NCI-H187 (cell line): ENCODE measurements at places on chromosomes 2 and 18.

- no peak for DNase-seq
These were observed 23.3 kb upstream of the IL1RN start for GRCh38 chr2:113104054-113104611.

DNA sequence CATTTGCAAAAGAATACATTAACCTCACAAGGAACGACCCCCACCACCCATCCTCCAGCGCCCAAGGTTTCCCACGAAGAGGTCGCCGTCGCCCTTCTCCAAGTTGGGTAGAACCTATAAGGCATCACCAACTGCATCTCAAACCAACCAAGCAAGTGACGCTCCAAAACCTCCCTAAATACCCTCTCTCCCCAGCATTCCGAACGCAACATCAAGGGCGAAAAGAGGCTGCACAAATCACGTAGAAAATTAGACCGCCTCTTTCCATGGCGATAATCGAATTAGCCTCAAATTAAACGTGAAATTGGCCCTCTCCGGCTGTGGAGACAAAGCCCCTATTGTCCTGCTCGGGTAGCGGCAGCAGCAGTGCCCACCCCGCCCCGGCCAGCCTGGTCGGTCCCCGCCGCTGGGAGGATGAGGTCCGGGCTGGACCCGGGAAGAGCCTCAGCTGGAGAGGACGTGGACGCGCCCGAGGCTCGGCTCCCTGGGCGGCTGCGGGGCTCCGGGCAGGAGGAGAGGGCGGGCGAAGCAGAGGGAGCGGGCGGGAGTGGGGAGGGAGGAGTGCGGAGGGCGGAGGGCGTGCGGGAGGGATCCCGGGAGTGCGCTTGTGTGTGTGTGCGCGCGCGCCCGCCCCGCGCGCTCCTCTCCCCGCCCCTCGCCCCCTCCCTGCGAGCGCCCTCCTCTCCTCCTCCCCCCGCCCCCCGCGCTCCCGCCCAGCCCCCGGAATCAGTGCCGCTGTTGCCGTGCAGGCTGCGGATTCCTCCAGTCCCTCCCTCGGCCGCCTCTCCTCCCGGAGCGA lies at the start of gene SPTBN1:
Gene SPTBN1 (plus strand): TSS at position 765 of the 799 bp plus-strand sequence. CDS start 70,092 bp downstream, outside the sequence.
- DNase-seq: no peak

DNA sequence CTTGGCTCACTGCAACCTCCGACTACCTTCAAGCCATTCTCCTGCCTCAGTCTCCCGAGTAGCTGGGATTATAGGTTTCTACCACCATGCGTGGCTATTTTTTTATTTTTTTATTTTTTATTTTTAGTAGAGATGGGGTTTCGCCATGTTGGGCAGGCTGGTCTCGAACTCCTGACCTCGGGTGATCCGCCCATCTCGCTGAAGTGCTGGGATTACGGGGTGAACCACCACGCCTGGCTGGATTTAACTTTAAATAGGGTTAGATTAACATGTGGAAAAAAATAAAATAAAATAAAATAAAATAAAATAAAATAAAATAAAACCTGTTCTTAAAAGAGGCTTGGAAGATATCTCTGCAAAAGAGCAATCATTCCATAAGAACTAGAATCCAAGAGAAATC lies 170.9 kb downstream of the XIRP2 start:
- DNase-seq: no peak

GRCh38 chr2:101873543-101873942 lies 118.2 kb upstream of the IL1R2 start:
- no peak for DNase-seq

DNA sequence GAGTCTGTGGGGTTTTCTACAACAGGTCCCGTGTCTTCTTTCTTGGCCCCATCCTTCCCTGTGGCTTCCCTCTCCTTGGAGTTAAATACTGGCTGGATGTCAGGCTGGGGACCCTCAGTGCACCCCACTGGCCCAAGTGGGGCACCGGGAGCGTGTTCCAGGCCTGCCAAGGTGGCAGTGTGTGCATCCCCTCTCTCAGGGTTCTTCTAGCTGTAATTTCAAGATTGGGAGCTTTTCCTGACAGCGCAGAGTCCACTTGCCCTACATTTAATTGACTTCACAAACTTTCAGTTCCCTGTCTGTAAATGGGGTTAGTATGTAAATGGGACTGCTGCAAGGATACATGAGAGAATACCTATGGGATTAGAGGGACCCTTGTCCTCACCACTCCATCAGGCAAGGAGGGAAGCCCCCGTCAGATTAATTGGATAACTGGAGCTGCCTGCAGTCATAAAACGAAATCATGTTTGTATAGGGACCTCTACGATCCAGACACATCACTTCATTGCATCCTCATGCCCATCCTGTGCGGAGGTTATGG lies 66.6 kb downstream of the IL1R2 start:
- DNase-seq: no peak

DNA sequence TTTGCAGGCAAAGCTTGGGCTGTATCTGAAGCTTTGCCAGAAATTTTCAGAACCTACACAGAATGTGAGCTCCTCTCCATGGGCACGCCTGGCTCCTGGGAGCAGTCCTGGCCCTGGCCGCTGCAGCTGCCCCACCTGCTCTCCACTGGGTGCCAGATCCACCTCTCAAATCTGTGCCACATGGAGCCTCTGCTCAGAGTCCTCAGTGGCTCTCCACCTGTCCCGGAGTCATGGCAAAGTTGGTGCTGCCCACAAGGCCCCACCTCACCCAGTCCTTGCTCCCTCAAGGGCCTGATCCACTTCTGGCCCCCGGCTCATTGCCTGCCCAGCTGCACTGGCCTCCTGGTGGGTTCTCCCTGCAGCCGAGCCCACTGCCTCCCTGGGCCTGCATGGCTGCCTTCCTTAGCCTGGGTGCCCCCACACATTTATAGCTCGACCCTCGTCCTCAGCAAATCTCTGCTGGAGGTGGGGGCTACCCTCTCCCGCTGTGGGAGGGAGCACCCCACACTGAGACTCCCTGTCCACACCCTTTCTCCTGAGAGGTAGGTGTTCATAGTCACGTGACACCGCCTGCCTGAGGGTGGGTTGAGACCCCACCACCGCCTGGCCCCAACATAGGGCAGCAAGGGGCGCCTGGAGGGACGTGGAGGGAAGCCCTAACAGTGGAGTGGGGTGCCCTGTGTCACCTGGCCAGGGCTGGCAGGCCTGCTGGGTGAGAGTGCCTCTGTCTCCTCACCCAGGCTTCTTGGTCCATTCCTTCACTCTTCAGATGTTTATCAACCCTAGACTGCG lies 224.1 kb downstream of the SH3RF3 start:
- DNase-seq: no peak

DNA sequence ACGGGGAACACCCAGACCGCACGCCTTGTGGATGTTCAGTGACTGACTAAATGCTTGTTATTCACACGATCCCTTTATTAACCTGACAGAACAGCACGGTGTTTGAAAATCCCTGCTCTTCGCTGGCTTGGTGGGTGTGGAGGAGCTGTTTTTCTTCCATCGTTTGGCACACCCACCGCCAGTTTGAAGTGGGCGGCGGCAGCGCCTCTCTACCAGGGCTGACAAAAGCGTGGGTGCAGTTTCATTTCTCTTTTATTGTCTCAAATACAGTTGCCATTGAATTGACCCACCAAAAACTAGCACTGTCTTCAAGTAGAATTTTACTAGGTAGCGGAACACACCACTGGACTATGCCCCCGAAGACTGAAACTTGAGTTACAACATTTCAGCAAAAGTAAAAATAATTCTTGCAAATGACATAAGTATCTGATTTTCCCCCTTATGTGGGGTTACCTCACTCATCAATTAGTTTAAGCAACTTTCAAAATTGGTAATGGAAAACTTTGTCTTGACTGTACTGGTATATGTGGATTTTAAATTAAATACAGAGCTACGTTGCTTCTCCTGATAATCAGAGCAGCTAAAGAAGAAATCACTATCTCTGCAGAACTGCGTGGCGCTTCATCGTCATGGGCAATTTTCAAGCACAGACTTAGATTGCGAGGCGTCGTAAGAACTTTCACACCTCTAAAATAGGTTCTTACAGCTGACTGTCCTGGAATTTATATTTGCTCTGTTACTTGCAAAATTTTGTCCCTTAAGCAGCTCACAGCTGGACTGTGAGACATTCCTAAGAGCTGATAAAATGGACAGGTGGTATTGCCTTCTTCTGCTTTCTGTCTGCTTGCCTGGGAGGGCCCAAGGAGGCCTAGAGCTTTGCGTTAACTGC lies 60.9 kb downstream of the LDLRAD4 start:
- DNase-seq: no peak

- no peak for DNase-seq
These were observed 287.9 kb downstream of the ETAA1 start for GRCh38 chr2:67684991-67685390.

DNA sequence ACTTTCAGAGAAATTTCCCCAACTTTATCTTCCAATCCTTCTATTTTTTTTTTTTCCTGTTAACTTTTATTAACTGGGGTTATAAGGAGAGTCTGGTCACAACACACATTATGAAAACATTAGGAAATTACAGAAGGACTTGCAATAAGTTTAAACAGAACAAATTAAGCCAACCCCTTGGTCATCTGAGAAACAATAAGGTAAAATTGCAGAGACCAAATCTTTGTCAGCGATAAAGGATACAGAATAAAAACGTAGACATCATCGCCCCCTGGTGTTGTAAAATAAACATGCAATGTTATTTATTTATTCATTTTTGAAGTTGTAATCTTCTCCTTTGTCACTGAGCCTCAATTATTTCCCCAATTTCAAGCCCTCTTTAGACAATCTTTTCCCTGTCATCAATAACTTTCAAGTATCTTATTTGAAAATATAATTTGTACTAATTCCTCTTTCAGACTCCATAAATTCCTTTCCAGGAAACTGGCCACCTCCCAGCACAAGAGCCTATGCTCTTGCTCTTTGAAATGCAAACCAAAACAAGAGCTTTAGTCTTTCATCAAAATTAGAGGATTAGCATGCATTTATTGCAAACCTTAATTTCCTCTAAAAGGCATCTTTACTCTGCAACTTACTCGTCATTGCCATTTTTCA lies 19.5 kb downstream of the G6PC2 start:
- peak; percentile 1 for DNase-seq

DNA sequence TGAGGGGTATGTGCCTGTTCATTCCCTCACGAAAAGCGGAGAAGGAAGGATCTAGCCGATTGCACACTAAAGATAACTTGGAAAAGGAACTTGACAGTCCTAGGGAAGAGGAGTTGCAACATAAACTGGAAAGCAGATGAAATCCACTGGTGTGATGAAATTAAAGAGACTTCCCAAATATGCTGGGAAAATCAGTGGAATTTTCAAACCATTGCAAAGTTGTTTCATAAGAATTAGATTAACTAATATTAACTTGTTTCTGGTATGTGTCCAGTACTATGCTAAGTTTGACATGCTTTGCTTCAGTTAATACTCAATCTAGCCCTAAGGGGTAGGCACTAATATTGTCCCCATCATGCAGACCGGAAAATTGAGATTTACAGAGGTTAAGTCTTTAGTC lies 222.7 kb downstream of the IKZF2 start:
- DNase-seq: no peak

DNA sequence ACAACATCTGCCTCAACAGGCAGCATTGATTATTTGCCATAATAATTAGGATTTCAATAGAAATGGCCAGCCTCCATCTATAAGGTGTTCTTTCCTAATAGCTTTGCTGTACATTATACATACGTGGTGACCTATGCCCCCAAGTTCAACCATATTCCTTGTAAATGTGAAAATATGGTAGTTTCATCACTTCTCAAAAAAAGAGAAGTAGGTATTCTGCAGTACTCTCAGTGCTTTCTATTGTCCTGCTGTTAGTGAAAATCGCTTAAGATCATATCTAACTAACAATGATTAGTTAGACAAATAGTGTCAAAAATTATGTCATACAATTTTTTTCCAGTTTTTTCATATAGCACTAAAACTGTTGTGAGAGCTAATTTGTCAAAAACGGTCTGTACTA lies 79.6 kb downstream of the SLC4A10 start:
- DNase-seq: no peak
